ENCODE measurements at places on chromosomes 3 and 15.

DNA sequence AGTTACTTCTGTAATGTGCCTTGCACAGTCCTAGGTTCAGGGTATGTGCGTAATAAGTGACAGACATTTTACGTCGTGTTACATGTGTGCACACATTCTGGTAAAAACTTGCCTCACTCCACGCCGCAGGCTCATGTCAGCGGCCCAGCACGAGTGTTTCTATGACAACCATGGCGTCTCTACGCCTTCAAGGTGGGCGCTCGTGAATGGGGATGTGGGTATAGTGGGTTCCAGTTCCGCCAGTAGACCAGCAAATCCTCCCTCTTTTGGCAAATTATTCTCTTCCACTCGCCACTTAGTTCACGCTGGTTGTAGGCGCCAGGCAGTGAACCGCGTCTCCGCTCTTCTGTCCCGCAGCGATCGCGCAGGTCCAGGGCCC is 40.3 kb downstream of the CHST14 start:
- DNase-seq: no peak

- no peak for DNase-seq
Measured at GRCh38 chr3:148937467-148938255, 53.7 kb upstream of the GYG1 start.

- no peak for DNase-seq
Measured at GRCh38 chr3:135849827-135850226, 115.7 kb upstream of the PPP2R3A start.

DNA sequence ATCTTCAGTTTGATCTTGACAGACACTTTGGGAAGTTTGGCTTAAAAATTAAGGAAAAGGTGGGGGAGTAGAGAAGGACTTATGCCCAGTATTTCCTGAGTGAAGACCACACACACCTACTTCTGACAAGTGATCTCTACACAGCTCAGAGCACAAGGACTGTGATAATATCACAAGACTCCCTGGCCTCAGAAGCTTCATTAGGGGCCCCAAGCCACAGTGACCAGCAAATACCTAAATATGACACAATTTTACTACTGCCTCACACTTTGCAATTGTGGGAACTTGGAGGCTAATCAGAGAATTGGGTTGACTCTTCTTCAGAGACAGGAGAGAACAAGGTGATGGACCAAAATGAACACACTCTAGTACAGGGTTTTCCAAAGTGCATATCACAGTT is 2.6 kb downstream of the ILDR1 start:
- DNase-seq: no peak

- DNase-seq: no peak
Measured at GRCh38 chr15:73941871-73942635, 15.8 kb downstream of the LOXL1 start.

DNA sequence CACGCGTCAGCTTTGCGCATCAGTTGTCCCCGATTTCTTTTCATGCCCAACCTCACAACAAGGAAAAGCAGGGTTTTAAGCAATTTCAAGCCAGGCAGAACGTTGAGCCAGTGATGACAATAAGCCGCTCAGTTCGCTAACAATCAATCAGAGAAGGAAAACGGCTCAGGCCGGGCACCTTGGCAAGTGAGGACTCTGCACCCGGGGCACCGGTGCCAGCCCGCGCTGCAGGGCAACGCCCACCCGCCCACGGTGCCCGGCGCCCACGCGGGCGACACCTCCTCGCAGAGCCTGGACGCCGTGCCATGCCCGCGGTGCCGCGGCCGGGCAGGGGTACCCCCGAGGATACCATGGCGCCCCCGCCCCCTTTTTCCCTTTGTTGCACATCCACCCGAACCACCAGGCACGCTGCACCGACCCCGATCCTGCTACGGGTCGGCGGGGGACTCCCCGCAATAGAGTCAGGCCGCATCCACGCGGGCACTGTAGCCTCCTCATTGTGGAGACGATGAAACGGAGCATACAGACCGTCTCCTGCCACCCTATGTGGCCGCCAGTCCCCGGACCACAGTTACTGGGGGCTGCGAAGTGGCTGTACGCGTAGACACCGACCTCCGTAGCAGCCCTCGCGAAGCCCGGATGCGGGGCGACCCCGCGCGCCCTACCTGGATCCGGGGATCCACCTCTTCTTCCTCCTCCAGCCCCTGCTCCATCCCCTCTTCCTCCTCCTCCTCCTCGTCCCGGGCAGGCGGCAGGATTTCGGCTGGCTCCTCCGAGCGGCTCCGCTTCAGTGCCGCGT is 581 bp downstream of the SH3BP5 start:
- no peak for DNase-seq

DNA sequence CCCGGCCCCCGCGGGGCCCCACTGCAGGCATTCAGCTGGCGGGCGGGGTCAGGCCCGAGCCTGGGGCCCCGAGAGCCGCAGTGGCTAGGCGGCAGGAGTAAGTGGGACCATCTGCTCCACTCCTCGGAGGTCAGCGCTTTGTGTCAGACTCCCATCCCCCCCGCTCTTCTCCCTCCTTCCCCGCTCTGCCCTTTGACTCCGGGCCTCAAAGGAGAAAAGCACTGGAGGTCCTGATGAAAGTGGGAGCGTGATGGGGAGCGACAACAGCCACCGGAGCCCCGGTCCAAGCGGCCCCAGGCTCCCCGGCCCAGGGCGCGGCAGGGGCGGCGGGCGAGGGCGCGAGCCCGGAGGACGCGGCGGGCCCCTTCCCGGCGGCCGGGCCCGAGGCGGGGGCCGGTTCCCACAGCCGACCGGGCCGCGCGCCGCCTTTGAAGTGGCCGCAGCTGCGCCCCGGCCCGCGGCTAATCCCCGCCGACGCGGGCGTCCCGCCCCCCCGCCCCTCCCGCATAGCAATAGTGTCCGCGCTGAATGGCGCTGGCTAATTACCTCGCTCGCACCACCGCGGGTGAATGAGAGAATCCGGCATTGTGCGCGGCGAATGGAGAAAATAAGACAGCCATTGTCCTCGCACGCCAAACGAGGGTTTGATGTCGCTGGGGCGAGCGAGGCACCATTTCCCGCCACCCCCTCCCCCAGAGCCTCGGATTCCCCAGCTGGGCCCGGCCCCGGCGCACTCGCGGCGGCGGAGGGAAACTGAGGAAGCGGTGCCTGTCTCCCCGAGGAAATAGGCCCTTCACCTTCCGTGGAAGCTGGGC is 22.4 kb downstream of the IGDCC3 start:
- no peak for DNase-seq

DNA sequence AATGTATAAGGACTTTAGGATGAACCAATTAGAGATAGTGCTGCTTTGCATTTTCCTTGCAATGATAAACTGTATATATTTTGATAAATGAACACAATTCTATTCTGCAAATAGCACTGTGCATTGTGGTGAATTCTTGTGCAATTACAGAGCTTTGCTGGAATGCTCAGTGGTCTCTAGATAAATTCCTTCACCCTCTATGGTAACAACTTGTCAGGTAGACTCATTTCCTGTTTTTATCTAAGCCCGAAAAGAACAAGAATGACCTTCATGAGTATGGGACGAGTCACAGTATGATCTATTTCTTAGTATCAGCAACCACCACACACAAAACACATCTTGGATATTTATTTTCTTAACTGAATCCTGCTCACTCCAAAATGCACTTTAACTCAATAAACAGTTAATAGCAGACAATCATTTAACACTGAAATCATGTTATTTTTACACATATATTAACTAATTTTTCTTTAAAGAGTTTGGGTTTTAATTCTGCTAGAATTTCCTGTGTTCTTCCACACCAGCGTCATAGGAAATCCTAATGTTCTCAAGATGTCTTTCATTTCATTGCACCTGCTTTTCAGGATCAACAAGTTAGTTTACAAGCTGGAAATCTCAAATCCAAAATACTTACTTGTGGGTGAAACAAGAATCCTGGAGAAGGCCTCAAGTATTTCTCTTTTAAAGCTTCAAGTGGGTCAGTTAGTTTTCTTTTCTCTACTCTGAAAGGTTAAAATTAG is 551.2 kb downstream of the MECOM start:
- DNase-seq: no peak

DNA sequence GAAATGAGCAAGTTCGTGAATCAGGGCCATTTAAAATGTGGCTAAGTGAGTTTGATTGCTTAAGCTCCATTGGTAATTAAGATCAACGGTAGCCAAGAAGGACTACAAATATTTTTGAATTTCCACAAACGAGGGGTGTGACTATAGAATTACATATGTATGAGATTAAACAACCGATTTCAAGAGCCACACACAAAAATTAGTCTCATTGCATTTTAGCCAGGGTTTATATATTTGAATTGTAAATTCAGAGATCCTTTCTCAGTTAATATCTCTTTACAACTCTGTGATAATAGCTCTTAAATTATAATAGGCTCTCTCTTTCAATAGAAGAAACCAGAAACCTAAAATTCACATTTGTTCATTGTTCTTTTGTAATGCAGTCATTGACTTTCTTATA is 325.6 kb upstream of the ICE2 start:
- no peak for DNase-seq

DNA sequence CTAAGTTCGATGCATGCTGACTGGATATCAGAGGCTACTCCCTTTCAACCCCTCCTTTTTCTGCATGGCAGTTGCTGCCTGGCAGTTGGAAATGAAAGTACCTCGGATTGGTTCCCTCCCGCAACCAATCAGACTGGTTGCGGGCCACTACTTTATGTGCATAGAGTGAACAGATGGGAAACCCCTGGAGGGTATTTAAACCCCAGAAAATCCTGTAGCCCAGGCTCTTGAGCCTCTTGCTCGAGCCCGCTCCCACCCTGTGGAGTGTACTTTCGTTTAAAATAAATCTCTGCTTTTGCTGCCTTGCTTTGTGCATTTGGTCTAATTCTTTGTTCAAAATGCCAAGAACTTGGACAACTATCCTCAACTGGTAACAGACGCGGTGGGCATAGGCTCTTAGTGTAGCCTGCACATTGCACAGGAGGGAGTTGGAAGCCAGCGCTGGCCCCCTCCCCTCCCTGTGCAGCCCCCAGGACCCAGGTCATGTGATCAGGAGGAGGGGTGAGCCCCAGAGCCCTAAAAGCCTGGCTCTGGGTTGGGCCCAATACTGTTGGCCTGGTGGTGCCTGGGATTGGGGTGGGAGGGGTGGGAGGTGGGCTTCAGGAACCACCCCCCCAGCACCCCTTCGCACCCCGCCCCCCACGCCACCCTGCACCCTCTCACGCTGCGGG is 26.8 kb downstream of the RHCG start:
- no peak for DNase-seq

DNA sequence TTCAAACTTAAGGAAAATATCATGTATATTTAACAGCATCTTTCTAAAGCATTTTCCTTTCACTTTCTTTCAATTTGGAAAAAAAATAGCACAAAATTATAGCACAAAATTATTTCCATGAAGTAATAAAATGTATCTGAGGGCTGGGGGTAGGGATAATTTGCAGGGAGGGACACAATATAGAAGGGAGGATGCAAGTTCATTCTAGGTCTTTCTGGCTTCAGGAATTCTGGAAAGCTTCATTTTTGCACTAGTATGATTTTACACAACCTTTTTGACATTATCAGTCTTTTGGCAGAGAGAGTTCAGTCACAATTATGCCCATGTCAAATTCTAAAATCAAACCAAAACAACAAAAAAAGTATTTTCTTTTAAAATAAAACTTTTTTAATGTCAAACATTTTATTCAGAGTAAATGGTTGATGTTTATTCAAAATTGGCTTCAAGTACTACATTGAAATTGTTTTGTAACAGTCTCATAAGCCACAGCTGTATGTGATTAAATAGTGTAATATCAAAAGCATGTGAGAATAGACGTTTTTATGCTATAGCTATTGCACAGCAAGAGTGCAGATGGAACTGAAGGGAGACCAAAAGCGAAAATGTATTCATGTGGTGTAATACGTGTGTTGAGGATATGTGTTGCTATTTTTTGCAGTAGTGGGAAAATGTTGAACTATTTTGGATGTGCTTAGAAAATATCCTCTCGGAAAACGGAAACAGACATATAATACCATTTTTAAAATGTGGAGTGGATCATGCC is 5.8 kb downstream of the RBMS3 start:
- DNase-seq: no peak

GRCh38 chr15:40061212-40061901 is 22.4 kb upstream of the SRP14 start:
- DNase-seq: no peak

GRCh38 chr15:72844067-72844466 is 60.5 kb upstream of the ADPGK start:
- no peak for DNase-seq

GRCh38 chr15:71083349-71083748 is 31.9 kb upstream of the THSD4 start:
- no peak for DNase-seq

DNA sequence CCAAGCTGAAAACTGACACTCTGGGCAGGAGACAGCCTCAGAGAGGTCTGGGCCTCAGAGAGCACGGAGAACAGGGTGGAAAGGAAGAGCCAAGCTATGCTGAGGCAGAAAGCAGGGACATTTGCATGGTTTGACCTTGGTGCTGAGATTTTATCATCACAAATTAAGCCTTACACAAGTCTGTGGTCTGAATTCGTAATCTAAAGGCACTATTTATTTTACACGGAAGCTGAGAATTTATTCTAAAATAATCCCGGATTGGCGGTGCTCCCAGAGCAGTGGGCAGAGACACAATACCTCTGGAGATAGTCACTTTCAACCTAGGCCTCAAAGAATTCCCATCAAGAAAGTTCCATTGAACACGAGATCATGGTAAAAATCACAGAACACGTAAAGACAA is 47.5 kb downstream of the CFAP92 start:
- DNase-seq: no peak

GRCh38 chr3:143363949-143364348 is 244.4 kb downstream of the CHST2 start:
- DNase-seq: no peak

- DNase-seq: no peak
Measured at GRCh38 chr15:66702787-66703539, 927 bp downstream of the SMAD6 start.

DNA sequence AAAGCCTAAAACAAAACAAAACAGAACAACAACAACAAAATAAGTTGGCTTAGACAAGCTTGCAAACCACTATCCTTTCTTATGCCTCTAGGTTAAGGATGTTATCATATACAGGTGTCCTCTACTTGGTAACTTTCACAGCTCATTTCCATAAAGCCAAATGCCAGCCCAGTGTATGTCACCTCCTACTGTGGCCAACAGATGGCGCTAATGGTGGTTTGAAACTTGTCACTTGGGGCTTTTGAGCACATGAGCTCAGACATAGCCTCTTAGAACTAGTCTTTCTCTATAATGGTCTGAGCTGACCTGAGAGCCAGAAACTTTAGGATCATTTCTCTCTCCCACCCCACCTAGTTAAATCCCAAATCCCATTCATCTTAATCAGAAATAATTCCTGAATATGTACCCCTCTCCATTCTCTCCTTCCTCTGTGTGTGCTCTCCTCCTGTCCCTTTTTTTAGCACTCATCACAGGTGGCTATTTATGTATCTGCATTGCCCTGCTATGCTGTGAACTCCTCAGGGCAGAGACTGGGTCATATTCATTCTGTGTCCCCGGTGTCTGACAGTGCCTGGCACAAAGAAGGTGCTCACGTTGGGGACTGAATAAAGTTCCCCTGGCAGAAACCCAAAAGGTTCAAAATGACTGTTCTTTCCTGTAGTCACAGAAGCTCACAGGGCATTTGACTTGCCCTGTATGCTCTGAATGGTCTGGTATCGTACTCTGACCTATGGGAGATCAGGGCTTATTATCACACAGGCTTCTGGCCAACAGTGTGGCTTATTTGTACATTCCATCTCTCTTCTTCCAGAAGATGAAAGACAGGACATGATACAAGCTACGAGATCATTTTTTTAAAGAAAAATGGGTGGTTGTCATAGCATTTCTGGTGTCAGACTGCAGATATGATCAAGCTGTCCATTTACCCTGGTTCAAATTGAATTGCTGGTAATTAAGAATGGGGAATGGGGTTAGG is 319.3 kb upstream of the AZI2 start:
- peak; percentile 22 for DNase-seq

All from stimulated activated CD4-positive, alpha-beta T cell treated with anti-CD3 and anti-CD28 coated beads, TNF-alpha, amount 100 ng/mL, for 48 hours (primary cell).